ENCODE measurements at places on chromosomes 5 and 9.

DNA sequence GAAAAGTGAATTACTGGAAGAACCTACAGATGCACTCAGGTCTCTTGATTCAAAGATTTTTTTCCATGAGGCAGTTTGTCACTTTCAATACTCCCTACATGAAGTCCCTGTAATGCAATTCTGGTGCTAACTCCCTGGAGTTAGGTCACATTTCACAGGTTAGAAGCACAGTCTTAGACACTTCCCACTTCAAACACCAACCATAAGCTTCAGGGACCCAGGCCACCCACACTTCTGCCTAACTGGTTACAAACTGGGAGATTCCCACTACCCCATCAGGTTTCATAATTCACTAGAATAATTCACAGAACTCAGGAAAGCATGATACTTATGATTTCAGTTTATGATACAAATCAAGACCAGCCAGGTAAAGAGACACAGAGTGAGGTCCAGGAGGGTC lies 29.0 kb upstream of the FOXI1 start:
- no peak for DNase-seq

GRCh38 chr9:97808972-97809371 lies 44.1 kb upstream of the FOXE1 start:
- no peak for DNase-seq

DNA sequence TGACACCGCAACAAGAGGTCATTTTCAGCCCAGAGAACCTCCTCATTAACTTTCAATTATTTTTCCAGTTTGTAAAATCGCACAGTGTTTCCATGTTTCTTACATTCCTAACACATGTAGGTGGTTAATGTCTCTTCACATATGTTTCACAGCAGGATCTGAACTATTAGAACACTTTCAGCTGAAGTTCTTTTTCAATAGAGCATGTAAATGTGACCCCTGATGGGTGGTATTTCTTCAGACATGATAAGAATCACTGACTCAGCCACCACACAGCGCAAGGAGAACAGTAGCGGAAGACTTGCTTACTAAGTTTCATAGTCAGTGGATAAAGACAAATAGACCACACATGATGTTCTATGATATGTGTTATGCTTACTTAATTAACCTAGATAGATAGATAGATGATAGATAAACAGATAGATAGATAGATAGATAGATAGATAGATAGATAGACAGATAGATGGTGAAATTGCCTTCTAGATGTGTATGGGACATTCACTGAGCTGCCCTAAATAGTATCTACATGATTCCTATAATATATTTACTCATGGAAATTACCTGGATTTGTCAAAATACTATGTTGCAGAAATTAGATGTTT lies 1992.1 kb upstream of the NUDT12 start:
- DNase-seq = no peak

DNA sequence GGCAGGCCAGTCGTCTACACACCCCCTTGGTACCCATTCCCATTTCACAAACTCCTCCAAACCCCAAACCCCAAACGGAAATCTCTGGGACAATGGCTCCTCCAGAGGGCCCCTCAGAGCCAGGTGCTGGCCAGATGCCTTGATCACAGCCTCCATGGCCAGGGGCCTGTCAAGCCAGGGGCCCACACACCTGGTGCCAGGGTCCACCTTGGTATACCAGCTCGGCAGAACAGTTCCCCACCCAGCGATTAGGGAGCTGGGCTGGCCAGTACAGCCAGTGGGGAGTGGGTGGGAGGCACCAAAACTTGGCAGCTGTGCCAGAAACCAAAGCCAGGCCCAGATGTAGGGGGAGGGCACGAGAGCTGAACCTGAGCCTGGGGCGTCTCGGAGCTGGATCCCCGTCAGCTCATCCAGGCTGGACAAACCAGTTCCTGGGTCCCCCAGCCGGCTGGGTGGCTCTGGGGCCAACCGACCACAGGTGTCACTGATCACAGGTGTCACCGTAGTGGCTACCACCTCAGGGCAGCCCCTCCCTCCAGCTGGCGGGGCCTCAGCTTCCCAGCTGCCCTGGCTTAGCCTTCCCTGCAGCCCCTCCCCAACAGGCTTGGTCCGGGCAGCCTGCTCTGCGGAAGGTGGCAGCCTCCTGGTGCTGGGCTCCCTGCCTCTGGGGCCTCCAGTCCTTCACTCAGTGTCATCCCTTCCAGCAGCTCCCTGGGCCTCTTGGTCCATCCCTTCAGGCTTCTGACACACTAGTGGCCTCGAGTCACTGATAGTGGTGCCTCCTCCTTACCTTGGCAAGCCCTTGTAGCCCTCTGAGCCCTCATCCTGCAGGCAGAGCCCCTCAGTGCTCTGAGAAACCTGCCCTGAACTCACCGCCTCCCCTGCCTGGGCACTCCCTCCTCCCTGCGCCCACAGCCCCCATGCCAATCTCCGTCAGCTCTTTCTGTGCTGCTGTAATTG lies 6.6 kb upstream of the RMND5B start:
- DNase-seq = no peak

DNA sequence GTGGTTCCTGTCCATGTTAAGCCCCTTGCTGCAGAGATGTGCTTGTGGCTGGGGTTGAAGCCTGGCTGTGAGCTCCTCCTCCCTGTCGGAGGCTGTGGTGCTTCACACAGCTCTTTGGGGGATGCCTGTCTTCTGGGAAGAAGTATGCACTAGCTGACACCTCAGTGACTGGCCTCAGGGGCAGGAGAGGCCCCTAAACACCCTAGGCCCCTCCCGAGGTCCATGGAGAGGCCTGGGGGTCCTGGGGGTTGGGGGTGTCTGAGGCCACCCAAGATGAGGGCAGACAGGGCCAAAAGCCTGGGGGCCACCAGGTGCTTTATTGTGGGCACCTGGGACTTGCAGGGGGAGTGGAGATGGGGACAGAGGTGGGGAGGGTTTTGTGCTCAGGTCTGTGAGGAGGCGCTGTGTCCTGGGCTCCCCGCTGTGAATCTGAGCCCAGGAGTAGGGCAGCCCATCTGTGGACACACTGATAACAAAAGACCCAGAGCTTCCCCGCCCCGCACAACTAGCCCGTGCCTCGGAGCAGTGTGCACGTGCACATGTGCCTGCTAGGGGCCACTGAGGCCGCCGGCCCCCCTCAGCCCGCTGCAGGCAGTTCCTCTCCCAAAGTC lies 92.0 kb downstream of the PHF2 start:
- no peak for DNase-seq

Data from NCI-H1436 (cell line).